ENCODE measurements at places on chromosomes 12 and 14. TPM values are rescaled to one million over a fixed set of nuclear protein-coding genes. Genes with fewer than 3 reads are reported as not detected.

The C12orf54 gene
- polyA plus RNA-seq, result 0.55 TPM

The CLEC2A gene
- not detected for polyA plus RNA-seq

The SLC2A3 gene
- polyA plus RNA-seq, result 7.2 TPM

The MDM2 gene
- polyA plus RNA-seq, result 134 TPM

The DNAAF2 gene
- polyA plus RNA-seq, result 5.4 TPM

The GLTP gene
- polyA plus RNA-seq, result 38.6 TPM
